ENCODE measurements at places on chromosomes 16 and 17. TPM values are rescaled to one million over a fixed set of nuclear protein-coding genes. Genes with fewer than 3 reads are reported as not detected.

- peak overlapping the region; percentile 25 for H3K27ac ChIP-seq
- no peaks in the 10 kb centered on the region for H3K27me3 ChIP-seq
- DNase-seq: no peak
- H3K36me3 ChIP-seq: no peaks in the 10 kb centered on the region
- peaks cover 88% of the 10 kb centered on the region for H3K4me1 ChIP-seq
Observed at GRCh38 chr17:64091571-64091970, 38.4 kb downstream of the ERN1 start.

DNA sequence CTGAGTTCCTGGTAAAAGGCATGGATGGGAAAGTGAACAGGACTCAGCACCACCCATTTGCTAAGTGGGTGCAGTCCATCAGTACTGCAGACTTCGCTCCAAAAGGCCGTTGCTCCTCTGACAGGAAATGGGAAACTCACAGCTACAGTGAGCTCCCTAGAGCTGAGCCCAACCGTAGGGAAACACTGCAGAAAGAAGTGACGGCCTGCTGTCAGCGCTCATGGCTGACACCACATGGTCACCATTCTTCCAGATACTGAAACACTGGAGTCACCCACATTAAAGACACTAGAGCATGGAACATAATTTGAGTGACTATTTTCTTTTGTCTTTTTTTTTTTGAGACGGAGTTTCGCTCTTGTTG is 31.9 kb downstream of the UBE2O start:
- H3K27me3 ChIP-seq: no peaks in the 10 kb centered on the region
- H3K4me1 ChIP-seq: no peaks in the 10 kb centered on the region

HSPB9 gene
- not detected for polyA plus RNA-seq

DNA sequence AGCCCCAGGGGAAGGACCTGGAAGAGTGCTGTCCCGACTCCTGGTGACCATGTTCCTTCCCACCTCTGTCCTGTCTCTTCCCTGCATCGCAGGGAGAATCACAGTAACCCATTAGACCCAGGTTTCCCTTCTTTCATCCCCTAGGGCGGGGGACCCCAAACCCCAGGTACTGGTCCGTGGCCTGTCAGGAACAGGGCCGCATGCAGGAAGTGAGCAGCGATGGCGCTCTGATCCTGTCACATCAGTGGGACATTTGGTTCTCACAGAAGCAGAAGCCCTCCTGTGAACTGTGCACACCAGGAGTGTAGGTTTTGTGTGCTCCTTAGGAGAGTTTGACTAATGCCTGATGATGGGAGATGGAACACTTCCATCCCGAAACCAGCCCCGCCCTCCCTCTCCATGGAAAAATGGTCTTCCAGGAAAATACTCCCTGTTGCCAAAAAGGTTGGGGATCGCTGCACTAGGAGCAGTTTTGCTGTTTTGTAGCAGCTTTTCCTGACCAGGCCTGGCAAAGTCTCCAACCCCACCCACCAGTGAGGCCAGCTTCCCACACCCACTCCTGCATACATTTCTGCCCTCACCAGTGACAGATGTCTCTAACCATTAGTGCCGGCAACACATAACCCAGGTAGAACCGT is 10.5 kb downstream of the MNT start:
- H3K4me3 ChIP-seq: no peak overlapping the region
- H3K4me1 ChIP-seq: peaks cover 40% of the 10 kb centered on the region

HSD3B7 gene
- 1.2 TPM for polyA plus RNA-seq

- H3K36me3 ChIP-seq: peaks cover 24% of the 10 kb centered on the region
- no peaks in the 10 kb centered on the region for H3K27me3 ChIP-seq
- H3K27ac ChIP-seq: no peak overlapping the region
- peaks cover 21% of the 10 kb centered on the region for H3K4me1 ChIP-seq
- DNase-seq: no peak
- H3K4me3 ChIP-seq: no peak overlapping the region
Observed at GRCh38 chr17:40153603-40154236, 13.4 kb downstream of the CASC3 start.

DNA sequence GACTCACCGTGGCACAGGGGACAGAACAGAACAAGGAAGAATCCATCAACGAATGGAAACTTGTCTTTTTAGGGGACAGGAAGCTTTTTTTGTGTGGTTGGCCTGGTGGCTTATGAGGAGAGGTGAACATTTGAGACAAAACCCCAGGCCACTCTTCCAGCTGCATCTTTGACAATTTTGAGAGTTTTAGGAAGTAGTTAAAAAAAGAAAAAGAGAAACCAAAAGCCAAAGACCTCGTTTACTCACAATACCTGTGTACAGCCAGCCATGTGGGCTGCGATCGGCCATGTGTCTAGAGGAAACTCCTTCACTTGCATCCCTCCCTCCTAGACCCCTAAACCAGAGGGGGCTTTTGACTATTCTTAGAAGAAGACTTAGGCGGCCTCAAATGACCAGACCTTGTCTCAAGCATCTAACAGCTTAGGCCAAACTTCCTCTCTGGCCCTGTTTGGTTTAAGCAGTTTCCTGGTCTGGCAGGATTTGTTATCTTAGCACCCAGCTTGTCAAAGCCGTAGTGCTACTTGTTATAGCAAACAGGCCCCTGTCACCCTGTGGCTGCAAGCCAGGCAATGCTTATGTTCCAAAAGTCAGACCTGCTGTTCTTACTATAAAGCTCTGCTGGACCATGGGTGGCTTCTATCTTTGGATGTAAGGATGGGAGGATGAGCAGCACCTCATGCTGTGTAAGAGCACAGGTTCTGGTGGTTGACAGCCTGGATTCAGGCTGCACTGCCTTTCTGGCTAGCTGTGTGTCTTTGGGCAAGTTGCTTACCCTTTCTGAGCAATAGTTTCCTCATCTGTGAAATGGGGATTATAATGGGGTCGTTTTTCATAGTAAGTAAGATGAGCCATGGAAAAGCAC is 17.7 kb downstream of the KSR1 start:
- peak overlapping the region; percentile 73 for H3K27ac ChIP-seq
- H3K4me3 ChIP-seq: peak overlapping the region; percentile 23
- DNase-seq: peak; percentile 67
- H3K36me3 ChIP-seq: no peaks in the 10 kb centered on the region
- no peaks in the 10 kb centered on the region for H3K27me3 ChIP-seq
- H3K4me1 ChIP-seq: peaks cover 68% of the 10 kb centered on the region

CCL7 gene
- polyA plus RNA-seq: not detected

- no peaks in the 10 kb centered on the region for H3K27me3 ChIP-seq
- H3K4me1 ChIP-seq: no peaks in the 10 kb centered on the region
- no peak for DNase-seq
Observed at GRCh38 chr17:15966879-15967248, 21.9 kb downstream of the ADORA2B start.

DNA sequence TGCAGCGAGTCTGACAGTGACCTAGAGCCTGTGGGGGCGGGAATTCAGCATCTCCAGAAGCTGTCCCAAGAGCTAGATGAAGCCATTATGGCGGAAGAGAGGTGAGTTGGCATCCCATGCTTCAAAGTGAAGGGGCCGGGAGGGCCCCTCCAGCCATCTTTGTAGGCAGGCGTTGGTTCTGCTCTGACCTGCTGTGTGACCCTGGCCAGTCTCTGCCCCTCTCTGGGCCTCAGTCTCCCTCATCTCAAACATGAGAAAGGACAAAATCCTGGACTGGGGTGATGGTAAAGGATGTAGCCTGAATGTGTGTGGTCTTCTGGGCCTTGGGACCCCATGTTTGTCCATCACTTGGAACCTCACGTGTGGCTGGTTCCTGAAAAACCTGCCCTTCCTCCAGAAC is 5.1 kb downstream of the PIMREG start:
- no peak for DNase-seq
- H3K27ac ChIP-seq: no peak overlapping the region
- no peaks in the 10 kb centered on the region for H3K4me1 ChIP-seq
- no peak overlapping the region for H3K4me3 ChIP-seq
- no peaks in the 10 kb centered on the region for H3K36me3 ChIP-seq
- no peaks in the 10 kb centered on the region for H3K27me3 ChIP-seq

DNA sequence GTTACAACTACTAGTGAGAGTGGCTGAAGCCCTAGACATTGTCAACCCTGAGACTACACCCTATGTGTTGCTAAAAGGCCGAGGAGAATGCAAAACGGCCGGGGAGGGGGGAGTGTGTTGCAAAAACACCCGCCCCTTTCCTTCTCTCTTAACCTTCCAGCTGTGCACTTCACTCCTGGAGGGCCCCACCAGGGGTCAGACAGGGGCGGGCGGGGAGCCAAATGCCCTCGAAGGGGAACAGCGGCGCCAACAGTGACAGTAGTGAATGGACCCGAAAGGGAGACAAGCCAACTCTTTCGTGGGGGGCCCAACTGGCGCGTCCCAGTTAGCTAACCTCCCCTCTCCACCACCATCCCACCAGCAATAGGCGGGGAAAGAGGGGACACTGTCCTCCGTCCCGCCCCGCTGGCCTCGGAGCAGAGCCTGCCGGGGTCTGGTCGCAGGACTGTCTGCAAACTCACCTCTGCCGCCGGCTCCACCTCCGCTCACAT is 352 bp downstream of the MARF1 start:
- H3K27ac ChIP-seq: peak overlapping the region; percentile 91
- H3K4me1 ChIP-seq: peaks cover 52% of the 10 kb centered on the region

FOXC2 gene
- not detected for polyA plus RNA-seq

SNX20 gene
- 62.5 TPM for polyA plus RNA-seq

DNA sequence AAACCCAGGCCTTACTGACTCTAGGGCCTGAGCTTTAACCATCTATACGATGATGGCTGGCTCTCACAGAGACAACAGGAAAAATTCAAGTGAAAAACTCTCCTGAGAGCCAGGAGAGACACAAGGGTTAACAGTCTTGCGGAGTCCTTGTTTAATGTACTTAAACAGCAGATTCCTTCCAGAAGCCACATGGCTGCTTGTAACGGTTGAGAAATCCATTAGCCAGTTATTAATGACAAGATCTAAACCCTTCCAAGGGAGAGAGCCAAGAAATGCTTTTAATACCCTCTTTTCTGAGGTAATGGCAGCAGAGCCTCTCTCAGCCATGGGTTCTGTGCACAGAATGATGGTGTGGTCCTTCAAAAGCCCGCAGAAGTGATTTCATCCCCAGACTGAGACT is 5.2 kb upstream of the ALDOA start:
- no peak overlapping the region for H3K4me3 ChIP-seq
- no peaks in the 10 kb centered on the region for H3K36me3 ChIP-seq
- no peak overlapping the region for H3K27ac ChIP-seq
- no peak for DNase-seq
- no peaks in the 10 kb centered on the region for H3K27me3 ChIP-seq
- H3K4me1 ChIP-seq: peaks cover 13% of the 10 kb centered on the region

DNA sequence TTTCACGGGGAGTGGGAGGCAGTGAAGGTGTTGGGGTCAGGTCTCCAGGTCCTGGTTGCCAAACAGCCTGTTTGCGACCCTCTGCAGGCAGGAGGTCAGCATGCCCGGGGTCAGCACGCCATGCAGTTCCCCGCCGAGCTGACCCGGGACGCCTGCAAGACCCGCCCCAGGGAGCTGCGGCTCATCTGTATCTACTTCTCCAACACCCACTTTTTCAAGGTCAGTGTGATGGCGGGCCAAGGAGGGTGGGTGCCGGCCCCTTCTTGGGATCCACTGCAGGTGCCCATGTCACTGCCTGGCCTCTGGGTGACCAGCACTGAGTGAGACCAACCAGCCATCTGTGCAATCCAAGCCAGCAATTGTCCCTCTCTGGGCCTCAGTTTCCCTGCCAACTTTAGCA is 21.3 kb downstream of the ADGRG5 start:
- DNase-seq: no peak
- no peaks in the 10 kb centered on the region for H3K36me3 ChIP-seq
- no peak overlapping the region for H3K4me3 ChIP-seq

- DNase-seq: no peak
- H3K27ac ChIP-seq: no peak overlapping the region
- no peaks in the 10 kb centered on the region for H3K36me3 ChIP-seq
- H3K4me1 ChIP-seq: peaks cover 13% of the 10 kb centered on the region
- H3K27me3 ChIP-seq: no peaks in the 10 kb centered on the region
- H3K4me3 ChIP-seq: no peak overlapping the region
Observed at GRCh38 chr17:20241855-20242254, 225.5 kb downstream of the LGALS9B start.

PPP1R1B gene
- polyA plus RNA-seq: not detected

DNA sequence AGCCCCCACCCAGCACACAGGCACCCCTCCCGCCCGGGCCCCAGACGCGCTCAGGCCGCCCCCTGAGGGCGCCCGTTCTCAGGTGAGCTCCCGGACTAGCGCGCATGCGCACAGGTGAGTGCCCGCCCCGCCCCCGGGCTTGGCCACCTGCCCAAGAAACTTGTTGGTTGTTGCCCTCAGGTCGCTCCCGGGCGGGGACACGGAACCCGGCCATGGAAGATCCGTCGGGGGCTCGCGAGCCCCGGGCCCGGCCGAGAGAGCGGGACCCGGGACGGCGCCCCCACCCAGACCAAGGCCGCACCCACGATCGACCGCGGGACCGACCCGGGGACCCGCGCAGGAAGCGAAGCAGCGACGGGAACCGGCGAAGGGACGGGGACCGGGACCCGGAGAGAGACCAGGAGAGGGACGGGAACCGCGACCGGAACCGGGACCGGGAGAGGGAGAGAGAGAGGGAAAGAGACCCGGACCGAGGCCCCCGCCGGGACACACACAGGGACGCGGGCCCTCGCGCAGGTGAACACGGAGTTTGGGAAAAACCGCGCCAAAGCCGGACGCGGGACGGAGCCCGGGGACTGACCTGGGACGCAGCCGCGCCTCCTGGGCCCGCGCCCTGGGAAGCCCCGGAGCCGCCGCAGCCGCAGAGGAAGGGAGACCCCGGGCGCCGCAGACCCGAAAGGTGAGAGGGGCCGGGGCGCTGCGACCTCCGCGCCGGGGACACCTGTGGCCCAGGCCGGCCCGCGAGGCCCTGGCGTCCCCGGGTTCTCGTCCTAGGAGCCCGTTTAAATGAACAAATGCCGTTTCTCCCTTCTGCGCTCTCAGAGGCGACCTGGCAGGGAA is at the start of gene MARVELD3:
Gene MARVELD3 (plus strand): TSS at position 167 of the 840 bp plus-strand sequence. CDS start 46 bp downstream, at position 213.
- H3K36me3 ChIP-seq: no peaks in the 10 kb centered on the region
- no peaks in the 10 kb centered on the region for H3K27me3 ChIP-seq

KRTAP2-2 gene
- not detected for polyA plus RNA-seq

GRCh38 chr16:53787423-53787822 is 83.5 kb downstream of the FTO start:
- H3K4me3 ChIP-seq: no peak overlapping the region
- H3K4me1 ChIP-seq: no peaks in the 10 kb centered on the region
- no peaks in the 10 kb centered on the region for H3K36me3 ChIP-seq
- no peak for DNase-seq
- no peaks in the 10 kb centered on the region for H3K27me3 ChIP-seq

All from CD4-positive, alpha-beta memory T cell (primary cell).